ENCODE measurements at places on chromosomes 1 and 21.

- DNase-seq: no peak
Observed at GRCh38 chr1:12194666-12195216, 27.9 kb downstream of the TNFRSF1B start.

DNA sequence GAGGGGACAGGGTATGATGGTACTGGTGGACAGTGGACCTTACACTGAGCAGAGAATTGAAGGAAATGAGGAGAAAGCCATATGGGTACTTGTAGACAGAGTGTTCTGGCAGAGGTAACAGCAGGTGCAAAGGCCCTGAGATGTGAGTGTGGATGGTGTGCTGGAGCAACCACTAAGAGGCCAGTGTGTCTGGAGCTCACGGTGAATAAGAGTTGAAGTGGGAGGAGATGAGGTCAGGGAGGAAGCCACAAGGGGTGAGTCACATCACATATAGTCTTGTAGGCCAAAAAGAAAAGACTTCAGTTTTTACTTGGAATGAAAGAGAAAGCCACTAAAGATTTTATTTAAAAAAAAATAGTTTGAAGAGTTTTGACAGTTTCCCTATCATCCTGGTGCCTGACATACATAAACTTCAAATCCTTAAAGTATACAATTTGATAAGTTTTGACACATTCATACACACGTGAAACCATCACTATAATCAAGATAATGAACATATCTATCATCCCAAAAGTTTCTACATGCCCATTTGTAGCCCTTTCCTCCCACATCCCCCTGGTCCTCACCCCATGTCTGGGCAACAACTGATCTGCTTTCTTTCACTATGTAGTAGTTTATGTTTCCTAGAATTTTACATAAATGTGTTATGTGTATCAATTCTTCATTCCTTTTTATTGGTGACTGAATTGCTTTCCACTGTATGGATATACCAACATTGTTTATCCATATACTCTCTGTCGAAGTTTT is 148.4 kb downstream of the GPATCH2 start:
- no peak for DNase-seq

- no peak for DNase-seq
Observed at GRCh38 chr1:224160171-224160682, 22.8 kb upstream of the DEGS1 start.

- DNase-seq: peak; percentile 48
Observed at GRCh38 chr1:9589144-9589718, 520 bp downstream of the TMEM201 start.

- DNase-seq: peak; percentile 10
Observed at GRCh38 chr21:31730712-31731055, 1.2 kb downstream of the SCAF4 start.

DNA sequence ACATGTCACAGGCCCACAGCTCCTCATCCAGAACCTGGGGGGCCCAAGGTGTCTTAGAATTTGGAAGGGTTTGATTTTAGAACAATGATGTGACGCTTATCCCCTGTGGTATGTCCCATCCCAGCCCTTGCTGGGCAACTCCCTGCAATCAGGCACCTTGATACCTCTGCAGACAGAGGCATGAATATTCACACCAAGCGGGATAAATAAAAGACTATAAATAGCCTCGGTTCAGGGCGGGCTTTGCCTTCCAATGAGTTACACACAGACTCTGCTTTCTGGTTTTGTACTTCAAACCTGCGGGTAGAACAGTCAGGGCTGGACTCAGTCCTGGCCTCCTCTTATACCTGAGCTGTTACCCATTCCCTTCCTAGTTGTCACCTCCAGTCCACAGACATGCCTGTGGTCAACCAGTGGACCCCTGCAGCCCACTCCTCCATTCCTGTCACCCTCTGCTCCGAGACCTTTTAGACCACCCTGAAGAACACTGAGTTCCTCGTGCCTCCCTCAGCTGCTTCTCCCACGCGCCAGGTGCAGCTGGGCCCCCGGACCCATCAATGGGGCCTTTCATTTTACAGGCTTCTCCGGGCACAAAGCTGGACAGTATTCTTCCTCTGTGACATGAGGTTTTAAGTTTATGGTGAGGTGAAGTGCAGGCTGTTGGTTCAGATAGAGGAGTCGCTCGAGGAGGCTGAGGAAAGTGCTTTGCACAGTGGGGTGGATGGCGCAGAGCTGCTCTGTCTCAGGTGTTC is 120.1 kb upstream of the TNR start:
- no peak for DNase-seq

DNA sequence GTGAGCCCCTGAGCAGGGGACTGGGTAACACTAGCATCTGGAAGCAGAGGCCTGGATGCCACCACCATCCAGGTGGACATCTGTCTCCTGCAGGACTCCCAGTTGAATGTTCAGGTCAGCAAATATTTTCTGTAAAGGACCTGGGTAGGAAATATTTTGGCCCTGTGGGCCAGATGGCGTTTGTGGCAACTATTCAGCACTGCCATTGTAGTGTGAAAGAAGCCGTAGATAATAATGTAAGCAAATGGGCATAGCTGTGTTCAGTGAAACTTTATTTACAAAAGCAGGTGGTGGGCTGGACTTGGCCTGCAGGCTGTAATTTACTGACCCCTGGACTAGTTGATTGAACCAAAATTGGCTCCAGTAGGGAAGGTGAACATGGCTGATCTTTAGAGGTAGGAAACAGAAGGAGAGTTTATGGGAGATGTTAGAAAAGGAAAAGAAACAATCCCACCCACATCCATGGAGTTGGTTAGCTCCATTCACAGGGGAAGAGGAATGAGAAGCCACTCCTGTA is 20.0 kb upstream of the CD101 start:
- DNase-seq: no peak

DNA sequence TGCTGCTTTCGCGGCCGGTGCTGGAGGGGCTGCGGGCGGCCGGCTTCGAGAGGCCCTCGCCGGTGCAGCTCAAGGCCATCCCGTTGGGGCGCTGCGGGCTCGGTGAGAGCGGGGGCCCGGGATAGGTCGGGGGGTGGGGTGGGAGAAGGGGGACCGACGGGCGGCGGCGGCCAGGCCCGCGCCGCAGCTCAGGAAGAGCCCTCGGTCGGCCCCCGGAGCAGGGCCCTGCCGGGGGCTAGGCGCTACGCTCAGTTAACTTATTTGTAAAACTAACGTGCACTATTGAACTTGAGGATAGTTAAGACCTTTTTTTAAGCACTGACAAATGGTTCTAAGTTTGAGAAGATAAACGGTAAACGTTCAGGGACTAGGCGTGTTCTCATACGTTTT is 418 bp downstream of the DDX20 start:
- no peak for DNase-seq

DNA sequence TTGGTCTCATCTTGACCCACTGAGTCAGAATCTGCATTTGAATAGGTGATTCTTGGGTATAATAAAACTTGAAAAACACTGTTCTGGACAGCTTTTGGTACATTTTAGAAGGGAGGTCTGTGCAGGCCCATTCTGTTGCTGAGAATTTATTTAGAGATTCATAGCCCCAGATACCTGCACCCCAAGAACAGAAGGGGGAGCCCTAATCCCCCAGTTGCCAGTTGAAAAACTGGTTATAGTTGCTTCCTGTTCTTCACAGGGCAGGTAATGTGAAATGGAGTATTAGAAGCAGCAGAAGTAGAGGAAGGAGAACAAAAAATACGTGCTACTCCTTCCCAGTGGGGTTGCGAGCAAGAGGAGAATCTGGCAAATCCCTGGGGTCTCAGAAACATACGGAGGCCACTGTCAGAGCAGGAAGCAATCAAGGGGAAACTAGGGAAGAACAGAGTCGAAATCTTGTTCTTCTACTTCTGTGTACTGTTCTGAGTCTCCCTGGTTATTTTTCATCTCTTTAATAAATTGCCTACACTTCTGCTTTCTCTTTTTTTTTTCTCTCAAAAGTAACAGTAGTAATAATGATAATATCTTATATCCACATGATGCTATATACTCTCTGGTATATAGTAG is 4.6 kb upstream of the CLCA2 start:
- peak; percentile 17 for DNase-seq

GRCh38 chr1:177377866-177378265 is 207.1 kb downstream of the BRINP2 start:
- no peak for DNase-seq

DNA sequence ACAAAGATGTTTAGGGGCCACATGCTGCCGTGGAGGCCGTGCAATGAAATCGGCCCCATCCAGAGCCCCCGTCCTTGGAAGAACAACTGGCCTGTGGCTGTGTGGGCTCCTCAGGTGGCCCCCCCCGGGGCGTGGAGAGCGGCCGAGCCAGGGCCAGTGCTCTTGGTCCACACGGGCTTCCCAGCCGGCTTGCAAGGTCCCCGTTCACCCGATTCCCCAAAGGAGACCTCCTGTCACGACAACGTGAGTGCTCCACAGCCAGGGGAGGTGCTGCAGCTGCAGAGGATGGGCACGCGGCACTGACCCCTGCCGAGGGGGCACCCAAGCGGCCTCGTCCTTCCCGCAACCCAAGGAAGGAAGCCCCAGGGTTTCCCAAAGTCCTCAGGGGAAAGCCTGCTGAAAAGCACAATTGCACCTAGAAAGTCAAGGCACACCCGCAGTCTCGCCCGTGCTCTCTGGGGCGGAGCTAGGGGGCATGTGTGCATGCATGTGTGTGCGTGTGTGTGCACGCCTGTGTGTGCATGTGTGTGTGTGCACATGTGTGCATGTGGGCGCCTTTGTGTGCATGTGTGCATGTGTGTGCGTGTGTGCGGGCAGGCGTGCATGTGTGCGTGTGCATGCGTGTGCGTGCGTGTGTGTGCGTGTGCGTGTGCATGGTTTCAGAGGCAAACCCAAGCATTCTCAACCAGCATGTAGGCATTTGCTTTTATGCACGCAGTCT is 48.2 kb downstream of the SLX9 start:
- no peak for DNase-seq

Measured in thyroid gland (tissue), 4 donors.